Activated CD4-positive, alpha-beta T cell treated with anti-CD3 and anti-CD28 coated beads for 36 hours (primary cell): ENCODE measurements at places on chromosomes 4 and X. TPM values are rescaled to one million over a fixed set of nuclear protein-coding genes. Genes with fewer than 3 reads are reported as not detected.

DNA sequence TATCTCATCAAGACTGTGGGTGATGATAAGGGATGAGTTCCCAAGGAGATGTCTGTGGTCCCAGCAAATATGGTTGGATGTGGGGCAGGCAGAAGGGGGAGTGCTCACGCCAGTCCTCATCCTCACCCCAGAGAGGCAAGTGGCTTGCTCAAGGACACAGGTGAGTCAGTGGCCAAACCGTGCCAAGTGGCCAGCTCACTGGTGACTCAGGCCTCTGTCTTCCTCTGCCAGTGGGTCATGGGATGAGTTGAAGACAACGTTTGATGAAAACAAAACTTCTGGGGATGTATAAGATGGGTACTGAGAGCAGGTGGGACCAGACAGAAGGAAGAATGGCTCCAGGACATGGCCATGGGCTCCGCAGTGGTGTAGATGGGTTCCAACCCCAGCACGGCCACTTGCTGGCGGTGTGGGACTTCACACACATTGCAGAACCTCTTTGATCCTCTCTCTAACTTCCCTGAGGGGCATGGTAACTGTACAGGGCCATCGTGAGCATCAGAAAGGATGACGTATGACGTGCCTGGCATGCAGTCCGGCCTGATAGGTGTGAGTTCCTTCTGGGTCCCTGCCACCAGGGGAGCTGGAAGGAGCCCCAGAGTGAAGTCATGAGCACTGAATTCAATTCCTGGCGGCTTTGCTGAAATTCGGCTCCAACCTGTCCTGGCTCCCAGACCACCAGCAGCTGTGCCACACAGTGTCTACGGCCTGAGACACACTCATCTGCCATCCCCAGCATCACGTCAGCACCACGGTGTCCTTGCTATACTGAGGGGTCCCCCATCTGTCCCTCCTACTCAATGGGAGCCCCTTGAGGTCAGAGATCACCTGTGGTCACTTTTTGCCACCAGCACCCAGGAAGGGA lies 41.3 kb upstream of the GPR78 start:
- DNase-seq, result no peak

DNA sequence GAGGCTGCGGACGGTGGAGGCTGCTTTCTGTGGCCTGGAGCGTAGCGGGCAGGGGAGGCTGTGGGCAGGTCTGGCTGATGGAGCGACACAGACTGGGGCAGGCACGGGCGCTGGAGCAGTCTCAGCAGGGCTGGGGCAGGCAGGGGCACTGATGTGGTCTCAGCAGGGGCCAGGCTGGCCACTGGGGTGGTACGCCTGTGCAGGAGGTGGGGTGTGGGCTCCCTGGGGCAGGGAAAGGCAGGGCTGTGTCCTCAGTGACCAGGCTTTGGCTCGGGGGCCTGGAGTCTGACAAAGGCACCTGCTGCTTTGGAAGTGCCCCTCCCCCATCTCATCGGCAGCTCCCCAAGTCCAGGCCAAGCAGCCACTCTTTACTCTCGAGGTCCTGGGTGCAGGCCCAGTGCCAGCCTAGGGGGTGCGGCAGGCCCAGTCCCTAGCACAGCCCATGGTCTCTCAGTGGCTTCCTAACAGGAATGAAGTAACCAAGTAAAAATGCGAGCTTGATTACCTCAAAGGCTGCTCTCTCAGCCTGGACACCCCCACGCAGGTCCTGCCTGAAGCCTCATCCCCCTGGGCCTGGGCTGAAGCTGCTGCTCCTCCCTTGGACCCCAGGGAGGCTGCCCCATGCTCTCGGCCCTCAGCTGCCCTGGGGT lies 55.5 kb downstream of the ADRA2C start:
- DNase-seq, result no peak

DNA sequence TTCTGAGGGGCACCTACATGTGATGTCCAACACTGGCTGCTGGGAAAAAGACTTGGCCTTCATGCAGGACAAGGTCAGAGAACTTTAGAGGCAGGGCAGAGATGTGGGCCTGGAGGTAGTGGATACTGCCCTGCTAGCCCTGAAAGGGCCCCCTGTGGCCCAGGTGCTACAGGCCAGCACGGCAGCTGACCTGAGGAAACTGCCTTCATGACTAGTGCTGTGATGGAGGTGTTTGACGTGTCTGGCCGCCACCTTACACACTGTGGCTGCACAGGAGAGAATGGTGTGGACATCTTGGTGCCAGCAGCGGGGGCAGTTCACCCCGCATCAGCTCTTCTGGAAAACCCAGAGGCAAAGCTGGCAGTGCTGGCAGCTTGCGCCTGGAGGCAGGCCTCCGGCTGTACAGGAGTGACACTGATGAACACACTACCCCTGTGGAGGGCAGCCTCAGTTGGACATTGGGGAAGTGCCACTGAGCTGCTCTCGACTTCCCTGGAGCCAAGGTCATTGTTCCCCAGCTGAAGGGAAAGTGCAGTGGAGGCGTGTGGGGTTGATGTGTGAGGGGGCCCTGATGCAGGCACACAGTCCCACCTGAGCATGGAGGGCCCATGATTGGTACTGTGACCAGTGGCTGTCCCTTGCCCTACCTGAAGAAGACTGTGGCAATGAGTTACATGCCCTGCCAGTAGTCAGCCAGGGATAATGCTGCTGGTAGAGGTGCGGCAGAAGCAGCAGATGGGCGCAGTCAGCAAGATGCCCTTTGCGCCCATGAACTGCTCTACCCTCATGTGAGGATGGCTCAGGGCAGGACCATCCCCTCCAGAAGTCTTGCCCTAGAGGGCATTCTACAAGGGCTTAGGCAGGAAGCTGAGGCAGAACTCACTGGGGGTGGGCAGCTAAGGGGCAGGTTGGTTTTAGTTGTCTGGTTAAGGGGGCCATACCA lies 36.9 kb downstream of the COQ2 start:
- DNase-seq, result no peak

GRCh38 chrX:72676465-72676864 lies 37.6 kb downstream of the PHKA1 start:
- no peak for DNase-seq

- DNase-seq, result no peak
Measured at GRCh38 chr4:54152846-54153600, 53.1 kb downstream of the GSX2 start.

DNA sequence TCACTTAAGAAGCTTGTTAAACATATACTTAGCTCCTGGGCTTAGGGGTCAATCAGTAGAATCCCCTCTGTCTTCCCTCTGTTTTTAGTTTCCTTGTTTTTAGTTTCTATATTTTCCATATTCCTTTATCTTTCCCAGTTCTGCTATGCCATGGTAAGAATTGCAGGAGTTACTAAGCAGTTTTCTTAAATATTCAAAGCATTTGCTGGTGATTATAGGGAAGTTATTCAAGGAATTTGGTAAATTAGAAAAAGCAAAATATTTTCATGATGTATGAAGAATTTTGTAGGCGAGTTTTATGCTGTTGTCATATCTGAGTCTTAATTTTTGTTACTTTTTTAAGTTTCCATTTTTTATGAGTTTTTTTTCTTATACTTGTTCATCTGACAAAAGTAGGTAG lies 91.6 kb upstream of the NUDT6 start:
- no peak for DNase-seq

DNA sequence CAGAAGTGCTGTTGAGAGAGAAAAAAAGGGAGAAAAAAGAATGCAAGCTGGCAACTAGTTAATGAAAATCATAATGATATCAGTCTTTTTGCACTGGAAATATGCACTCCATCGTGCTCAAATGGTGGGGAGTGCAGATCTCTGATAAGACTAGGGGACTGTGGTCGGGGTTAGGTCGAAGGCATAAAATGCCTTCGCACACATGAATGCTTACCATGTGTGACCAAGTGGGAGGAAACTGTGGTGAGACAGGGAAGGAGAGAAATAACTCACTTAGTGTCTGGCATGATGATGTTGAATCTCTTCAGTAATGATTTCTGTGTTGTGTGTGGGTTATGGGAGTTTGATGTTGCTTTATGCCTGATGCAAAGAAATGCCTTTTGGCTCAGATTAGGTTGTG lies 358.9 kb downstream of the FBXO8 start:
- no peak for DNase-seq

GRCh38 chr4:104413487-104413886 lies 81.2 kb downstream of the CXXC4 start:
- no peak for DNase-seq

- peak; percentile 37 for DNase-seq
Measured at GRCh38 chrX:47232803-47233332, at the start of gene USP11. USP11 (plus strand) TSS chrX:47233009; CDS start chrX:47233044, 35 bp downstream.

DNA sequence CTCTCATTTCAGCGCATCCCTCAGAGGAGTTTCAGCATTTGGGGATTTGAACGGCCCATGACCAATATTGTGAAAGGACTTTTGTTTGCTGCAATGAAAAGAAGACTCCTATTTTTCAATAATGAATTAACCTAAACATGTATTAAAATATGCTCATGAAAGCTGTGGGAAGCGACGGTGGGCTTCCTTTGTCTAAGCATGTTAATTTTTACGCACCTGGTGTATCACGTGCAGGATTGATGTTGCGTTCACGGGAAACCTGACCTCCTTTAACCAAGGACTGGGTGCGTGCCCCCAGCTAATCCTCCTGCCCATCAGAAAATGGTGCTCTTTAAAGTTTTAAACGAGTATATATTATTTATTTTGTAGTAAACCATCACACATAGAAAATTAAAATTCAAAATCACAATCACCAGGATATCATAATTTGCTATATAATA lies 590 bp upstream of the CCDC110 start:
- DNase-seq, result no peak

DNA sequence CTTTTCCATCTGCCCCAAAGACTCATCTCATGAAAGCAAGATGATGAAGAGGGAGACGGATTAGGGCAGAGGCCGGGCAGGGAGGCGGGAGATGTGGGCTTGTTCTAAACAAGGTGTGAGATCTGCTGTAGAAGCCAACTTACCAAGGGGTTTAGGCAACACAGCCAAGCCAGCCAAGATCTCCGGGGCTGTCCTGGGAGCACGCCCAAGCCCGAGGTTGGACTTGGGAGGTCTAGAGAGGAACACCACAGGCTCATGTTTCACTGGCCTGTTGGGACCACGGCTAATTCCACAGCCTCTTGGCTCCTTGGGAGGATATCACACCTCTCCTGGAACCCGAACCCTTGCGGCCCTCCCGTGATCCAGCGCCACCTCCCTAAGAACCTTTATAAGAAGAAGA lies 171.4 kb downstream of the CRLF2 start:
- DNase-seq, result no peak

DNA sequence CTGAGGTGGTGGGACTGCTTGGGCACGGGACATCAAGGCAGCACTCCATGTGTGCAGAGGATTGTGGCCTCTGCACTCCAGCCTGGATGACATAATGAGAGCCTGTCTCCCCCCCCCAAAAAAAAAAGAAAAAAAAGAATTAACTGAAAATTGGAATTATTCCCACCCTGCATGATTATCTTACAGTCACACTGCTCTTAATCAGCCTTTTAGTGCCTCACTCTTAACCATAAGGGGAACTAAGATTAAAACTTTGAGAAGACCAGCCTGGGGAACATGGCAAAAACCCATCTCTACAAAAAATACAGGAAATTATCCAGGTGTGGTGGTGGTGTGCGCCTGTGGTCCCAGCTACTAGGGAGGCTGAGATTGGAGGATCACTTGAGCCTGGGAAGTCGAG lies 94.6 kb downstream of the UBE2K start:
- DNase-seq, result no peak

Gene PDLIM3
- not detected for total RNA-seq

DNA sequence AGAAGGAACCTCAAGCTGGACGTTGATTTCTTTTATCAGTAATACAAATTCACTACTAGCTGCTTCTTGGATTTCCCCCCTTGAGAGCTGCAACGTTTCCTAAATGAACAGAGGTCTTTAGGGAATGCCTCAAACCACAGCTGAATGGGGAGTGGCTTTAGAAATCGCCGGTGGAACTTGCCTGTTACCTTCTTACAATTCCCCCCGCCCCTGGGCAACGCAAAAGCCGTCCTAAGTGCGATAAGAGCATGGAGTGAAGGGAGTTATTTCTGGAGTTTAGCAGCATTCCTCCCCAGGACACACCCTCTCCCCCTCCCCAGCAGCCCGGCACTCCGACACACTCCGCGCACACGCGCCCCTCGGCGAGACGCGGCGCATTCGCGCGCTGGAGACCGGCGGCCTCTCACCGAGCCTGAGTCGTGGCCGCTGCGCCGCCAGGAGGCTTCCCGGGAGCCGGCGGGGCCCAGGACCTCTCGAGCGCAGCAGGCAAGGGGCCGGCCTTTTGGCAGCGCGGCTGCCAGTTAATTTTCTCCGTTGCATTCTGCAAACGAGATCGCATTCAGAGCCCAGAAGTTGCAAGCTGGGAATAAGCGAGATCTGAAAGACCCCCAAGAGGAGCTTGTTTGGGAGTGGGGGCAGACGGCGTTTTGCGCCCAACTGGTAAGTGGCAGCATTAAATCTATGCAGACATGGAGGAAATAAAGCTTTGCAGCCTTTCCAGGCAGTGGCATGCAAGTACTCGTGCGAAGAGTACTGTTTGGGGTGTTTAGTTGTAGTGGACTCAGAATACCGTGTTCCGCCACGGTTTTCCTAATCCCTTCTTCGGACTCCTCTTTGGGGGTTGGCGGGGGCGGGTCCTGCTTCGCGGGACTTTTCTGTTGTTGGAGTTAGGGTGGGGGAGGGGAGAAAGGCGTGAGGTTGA lies 134.7 kb downstream of the PALLD start:
- DNase-seq, result peak; percentile 47

Gene ADH1A
- not detected for total RNA-seq

Gene FAM9B
- not detected for total RNA-seq

Gene SPANXC
- not detected for total RNA-seq

Gene DCAF4L1
- 0.19 TPM for total RNA-seq

- no peak for DNase-seq
Measured at GRCh38 chr4:167774646-167775045, 317.7 kb upstream of the ANXA10 start.

DNA sequence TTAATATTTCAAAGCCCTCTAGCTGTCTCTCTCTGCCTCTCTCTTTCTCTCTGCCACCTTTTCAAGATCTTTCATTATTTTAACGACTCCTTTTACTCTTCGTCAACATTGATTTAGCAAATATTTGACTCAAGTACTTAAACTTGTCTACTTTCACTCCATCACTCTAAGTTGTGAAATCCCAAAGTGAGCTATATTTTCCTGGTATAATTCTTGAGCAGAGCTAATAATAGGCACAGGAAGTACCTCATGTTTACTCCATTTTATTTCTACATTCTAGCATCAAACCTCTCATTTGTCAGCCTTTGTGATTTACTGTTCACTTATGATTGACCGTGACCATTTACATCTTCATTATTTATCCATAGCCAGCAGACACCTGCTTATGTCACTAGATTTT lies 482.5 kb downstream of the RPA4 start:
- no peak for DNase-seq

DNA sequence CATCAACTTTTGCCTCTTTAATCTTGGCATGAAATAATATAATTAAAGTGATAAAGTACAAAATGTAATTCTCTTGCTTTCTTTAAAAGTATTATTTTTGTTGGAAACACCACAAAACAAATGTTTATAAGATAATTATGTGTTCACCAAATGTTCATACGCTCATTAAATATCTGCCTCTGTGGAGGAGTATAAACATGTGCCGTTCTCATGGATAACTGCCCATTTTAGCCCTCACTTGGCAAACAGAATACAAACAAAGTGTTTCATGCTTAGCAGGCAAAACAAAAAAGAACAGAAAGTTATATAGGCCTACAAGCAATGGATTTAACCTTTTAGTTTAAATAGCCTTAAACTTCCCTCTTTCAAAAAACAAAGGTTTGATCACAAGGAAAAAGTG lies 800.5 kb upstream of the DIAPH2 start:
- no peak for DNase-seq
